ENCODE measurements at places on chromosomes 7 and 10.

GRCh38 chr7:66335318-66335717, 130.2 kb downstream of the TPST1 start:
- DNase-seq: no peak

- no peak for DNase-seq
These were observed 126.6 kb upstream of the RAB11FIP2 start for GRCh38 chr10:118173296-118173695.

GRCh38 chr10:6300106-6300783, 97.5 kb downstream of the PFKFB3 start:
- no peak for DNase-seq

DNA sequence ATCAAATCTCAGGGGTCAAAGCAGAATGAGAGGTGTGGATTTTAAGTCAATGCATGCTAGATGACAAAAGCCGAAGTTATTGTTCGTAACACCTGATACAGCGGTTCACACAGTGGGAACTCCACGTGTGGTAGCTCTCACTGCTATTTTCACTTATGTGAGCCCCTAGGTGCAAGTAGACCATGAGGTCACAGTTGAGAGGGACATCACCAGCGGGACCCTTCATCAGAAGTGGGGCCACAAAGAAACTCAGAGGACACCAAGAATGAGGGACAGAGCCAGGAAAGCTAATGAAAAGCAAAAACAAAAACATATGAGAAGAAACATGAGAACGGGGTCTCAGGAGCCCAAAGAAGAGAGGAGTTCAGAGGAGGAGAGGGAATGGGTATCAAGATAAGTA, 63.5 kb downstream of the ADAM12 start:
- no peak for DNase-seq

DNA sequence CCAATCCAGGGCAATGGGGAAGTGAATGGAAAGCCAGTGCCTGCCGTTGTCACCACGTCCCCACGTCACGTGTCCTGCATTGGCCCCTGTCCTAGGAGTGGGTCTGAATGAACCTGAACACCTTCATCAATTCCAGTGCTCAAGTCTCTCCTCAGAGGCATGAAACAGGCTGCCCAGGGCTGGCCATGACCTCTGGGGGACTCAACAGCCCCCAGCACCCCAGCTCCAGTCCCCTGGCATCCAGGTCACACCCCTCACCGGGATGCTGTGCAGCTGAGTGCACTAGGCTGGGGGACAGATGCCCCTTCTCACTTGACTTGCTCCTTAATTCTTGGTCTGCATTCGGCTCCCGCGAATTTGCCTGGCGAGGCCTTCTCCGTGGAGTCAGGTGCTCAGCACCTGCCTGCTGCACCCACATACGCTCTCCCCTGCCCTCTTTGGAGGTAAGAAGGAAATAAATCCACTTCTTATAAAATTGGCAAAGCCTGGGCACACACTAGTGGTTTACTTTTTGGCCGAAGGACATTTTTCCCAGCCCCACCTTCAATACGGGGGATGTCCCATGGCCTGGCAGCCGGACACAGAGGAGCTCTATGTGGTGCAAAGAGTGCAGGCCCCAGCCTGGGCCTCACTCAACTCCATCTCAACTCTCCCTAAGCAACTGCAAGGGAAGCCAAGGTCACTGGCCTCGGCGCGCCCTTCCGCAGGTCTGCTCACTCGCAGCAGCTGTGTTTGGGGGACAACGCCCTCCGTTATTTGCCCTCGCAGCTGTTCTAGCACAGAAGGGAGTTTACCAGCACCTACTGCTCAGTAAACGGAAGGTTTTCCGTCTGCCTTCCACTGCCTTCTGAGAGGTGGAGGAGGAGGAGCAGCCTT, 77.6 kb upstream of the SHH start:
- no peak for DNase-seq

DNA sequence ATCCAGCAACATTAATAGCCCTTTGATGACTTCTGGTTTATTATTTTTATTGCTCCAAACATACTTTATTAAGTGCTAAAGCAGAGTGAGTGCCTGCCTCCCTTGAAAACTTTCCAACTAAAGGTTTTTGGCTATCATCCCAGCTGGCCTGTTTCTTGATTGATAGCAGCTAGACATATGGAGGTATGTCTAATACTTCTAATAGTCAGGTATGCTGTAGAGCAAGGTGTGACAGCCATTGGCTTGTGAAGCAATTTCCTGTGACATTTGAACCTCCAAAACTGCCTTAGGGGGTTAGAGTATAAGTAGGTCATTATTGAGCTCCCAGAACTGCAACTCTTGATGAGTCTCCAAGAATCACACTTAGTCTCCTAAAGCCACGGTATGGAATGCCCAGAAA, 55.8 kb downstream of the LOXL4 start:
- DNase-seq: peak; percentile 63

- peak; percentile 55 for DNase-seq
These were observed 25.5 kb downstream of the PRR15 start for GRCh38 chr7:29588900-29589696.

GRCh38 chr10:5650664-5651387, 15.6 kb downstream of the ASB13 start:
- no peak for DNase-seq

DNA sequence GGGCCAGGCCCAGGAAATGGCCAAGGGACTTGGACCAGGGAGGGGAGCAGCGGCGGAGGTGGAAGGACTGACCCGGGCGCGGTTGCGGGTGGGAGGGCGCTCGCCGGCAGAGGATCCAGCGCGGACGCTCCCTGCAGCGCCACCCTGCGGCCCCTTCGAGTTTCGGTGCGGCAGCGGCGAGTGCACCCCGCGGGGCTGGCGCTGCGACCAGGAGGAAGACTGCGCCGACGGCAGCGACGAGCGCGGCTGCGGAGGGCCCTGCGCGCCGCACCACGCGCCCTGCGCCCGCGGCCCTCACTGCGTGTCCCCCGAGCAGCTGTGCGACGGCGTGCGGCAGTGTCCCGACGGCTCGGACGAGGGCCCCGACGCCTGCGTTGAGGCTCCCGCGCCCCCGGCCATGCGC, 16.8 kb upstream of the ZNF467 start:
- no peak for DNase-seq

GRCh38 chr7:128091106-128091505, 59.9 kb upstream of the LRRC4 start:
- no peak for DNase-seq

- DNase-seq: no peak
These were observed 189.9 kb downstream of the EBF3 start for GRCh38 chr10:129774082-129774735.

DNA sequence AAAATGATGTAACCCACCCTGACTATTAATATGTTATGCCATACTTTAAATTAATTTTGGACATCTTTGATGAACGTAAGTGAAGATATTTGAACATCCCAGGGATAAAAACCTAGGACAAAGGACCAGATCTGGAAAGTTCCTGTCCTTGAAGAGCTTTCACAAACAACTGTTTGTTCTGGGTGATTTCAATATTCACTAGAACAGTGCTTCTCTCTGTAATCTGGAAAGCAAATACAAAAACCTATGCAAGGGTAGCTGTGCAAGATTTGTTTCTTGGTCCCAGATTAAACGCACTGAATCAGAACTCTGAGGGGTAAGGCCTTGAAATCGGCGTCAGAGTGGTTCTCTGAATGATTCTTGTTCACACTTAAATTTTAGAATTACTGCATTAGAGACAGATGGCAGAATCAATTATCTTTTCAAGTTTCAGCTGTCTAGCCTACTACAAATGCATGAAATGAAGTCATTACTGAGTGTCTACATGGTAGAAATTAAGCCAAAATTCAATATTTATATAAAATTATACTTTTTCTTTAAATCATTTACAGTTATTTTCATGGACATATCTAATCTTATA, 69.6 kb upstream of the CSTF2T start:
- DNase-seq: no peak

DNA sequence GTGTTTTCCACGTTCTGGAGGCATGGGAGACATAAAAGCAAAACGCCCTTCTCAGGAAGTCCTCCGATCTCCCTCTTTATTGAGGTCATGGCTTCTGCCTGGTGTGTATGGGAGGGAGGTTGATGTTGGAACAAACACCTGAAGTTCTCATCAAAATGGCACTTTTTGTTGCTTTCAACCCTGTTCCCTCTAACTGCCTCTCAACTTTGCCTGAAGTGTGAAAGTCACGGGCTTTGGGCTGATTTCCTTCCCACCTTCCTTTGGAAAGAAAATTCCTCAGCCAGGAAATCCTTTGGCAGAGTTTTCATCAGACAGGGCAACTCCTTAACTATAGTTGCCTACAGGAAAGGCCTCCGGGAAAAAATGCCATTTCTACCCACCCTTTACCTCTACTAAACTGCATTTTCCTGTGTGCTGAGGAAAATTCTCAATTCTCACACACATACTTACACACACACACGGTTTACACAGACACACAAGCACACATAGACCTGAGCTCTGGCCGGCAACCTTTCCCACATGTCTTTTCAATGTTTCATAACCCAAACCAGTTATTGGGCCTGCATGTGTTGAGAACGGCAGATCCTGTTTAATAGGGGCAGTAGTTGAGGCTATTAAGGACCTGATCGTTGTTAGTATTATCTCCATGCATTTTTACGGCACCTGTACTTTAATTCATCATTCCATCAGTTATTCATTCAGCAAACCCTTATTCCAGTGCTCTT, 36.4 kb downstream of the CYP17A1 start:
- no peak for DNase-seq

- DNase-seq: no peak
These were observed 99.5 kb downstream of the HIP1 start for GRCh38 chr7:75639071-75639885.

DNA sequence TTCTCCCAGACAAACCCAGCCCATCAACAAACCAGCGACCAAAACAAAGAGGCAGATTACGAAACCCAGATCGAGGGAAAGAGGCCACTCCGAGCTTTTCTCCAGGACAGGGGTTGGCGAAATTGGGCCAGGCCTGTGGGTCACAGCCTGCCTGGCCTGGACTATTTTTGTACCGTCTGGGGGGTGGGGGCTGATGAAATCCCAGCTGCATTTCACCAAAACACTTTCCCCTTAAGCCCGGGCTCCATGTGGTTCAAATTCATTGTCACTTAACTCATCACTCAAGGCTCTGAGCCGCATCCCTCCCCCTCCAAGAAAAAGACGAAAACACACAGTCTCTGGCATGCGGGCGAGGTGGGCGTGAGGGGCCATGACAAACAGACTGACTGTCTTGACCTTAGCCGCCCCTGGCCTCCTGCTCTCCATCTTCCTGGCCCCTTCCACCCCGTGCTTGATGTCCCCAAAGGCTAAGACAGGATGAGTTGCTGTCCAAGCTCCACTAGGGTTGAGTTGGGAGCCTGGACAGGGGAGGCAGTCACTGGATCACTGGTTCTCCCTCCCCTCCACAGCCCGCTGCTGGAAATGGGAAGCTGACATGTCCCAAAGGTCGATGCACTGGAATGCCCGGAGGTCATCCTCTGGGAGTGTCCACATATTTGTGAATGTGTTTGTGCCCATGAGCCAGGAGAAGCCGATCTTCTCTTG, 19.2 kb downstream of the TMEM270 start:
- no peak for DNase-seq

- DNase-seq: no peak
These were observed 28.3 kb upstream of the SVOPL start for GRCh38 chr7:138729444-138729843.

DNA sequence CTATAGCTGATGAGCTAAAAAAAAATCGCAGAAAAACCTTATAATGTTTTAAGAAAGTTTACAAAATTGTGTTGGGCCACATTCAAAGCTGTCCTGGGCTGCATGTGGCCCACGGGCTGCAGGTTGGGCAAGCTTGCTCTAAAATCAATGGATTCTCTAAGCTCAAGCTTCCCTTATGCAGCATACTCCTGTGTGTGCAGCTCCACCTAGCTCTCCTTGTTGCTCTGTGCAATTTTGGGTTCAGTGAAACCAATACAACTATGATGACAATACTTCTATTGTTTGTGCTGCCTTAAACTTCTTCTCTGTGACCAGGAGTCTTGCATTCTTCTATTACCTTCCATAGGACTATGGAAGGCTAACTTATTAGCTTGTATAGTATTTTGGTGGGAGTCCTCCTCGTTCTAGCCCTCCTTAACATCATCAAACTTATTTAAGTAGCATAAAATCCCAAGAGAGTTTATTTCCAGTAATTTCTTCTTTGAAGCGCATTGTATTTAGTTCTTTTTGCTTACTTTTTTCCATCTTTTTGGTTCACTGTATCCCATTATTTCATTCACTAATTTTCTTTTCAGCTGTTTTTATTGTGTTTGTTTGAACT, 170.9 kb upstream of the SMIM30 start:
- DNase-seq: no peak

DNA sequence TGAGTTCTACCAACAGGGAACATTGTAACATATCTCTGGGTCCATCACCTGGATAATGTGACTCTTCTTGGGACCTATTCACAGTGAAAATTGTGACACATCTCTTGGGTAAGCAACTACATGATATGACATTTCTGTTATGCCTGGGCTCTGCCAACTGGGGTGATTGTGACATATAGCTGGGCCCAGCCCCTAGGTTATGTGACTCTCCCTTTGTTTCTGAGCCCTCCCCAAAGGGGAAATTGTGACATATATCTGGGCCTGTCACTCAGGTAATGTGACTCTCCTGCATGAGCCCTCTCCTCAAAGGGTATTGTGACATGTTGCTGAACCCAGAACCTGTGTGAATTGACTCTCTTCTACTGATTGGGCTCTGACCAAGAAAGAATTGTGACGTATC, 22.4 kb upstream of the ZNF107 start:
- DNase-seq: no peak

All from hematopoietic multipotent progenitor cell treated with erythropoietin and hydrocortisone succinate and interleukin-3 and kit ligand, for 15 days (in vitro differentiated cells).